ENCODE measurements at places on chromosomes 6 and 20.

DNA sequence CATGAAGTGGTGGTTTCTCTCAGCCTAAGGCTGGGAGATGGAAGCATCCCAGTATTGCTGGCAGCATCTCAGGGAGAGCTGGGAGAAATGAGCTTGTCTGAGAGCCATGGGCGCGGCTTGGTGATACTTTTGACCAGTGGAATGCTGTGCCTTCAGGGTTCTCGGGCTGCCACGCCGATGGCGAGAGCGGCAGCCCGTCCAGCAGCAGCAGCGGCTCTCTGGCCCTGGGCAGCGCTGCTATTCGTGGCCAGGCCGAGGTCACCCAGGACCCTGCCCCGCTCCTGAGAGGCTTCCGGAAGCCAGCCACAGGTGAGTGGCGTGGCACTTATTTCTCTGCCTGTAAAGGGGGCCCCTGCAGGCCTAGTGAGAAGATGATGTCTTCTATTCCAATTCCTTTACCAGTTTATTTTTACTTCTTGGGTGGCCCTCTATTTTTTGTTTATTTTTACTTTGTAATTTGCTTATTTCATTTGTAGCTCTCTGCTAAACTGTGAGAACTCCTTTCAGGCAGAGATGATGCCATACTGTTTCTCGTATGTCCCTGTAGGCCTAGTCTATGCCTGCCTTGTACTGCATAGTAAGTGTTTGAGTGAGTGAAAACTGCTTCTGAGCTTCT is 71.7 kb downstream of the ASXL1 start:
- no peak for DNase-seq

- DNase-seq, result no peak
Observed at GRCh38 chr6:155235087-155235486, 28.7 kb upstream of the CLDN20 start.

- DNase-seq, result no peak
Observed at GRCh38 chr6:115712291-115712961, 348.3 kb downstream of the FRK start.

- no peak for DNase-seq
Observed at GRCh38 chr20:47297746-47298145, 58.8 kb downstream of the ZMYND8 start.

DNA sequence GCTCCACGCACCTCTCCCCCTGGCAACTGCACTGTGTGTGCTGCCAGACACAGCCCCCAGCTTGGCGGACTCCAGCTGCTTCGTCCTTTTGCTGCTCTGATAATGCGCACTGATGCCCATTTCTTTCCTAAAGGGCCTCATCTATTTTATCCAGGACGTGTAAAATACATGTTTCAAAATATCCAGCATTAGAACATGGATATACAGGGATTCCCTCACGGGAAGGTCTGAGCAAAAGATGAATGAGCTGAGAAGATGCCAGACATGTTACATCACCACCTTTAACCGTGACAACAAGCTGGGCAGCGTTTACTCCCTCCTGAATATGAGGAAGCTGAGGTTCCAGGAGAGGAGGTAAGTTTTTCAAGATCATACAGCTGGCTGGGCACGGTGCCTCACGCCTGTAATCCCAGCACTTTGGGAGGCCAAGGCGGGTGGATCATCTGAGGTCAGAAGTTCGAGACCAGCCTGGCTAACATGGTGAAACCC is 32.8 kb downstream of the TNXB start:
- no peak for DNase-seq

DNA sequence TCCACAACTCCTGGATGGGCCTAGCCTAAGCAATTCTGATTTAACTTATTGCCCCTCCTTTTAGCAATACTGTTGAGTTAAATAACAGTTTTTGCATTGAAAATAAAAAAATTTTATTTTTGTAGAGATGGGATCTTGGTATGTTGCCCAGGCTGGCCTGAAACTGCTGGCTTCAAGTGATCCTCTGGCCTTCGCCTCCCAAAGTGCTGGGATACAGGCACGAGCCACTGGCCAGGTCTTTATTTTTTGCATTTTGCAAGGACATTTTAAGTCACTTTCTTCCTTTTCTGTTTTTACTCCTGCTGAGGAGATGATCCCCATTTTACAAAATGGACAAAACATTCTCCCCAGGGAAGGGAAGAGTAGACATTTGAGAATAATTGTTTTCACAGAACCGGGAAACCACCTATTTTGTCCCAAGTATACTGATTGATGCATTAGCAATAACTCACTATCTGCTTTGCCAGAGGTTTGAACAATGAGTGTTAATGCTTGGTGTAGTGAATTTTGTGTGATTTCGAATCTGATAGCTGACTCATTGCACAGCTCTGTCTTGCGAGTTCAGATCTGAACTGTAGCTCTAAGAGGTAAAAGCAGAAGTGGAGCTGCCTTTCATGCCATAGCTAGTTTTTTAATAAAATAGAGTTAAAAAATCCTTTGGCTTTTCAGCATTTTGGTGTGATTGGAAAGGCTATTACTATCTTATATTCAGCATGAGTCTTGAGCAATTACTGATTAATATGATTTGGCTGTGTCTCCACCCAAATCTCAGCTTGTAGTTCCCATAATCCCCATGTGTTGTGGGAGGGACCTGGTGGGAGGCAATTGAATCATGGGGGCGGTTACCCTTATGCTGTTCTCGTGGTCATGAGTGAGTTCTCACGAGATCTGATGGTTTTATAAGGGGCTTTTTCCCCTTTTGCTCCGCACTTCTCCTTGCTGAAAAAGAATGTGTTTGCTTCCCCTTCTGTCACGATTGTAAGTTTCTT is 20.9 kb downstream of the IGF2R start:
- DNase-seq, result no peak

GRCh38 chr6:2109796-2110195 is 135.6 kb downstream of the GMDS start:
- peak; percentile 91 for DNase-seq

DNA sequence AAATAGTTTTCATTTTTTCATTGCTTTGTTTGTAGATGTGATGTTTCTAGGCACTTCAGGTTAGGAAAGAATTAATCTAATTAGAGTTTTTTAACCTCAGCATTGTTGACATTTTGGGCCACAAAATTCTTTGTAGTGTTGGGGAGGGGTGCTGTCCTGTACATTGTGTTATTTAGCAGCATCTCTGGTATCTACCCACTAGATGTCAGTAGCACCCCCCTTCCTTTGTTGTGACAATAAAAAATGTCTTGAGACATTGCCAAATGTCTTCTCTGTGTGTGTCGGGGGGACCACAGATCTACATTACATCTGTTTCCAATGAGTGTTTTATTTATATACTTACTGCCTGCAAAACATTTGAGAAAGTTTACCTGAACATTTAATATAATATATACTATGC is 45.6 kb downstream of the EYA4 start:
- peak; percentile 9 for DNase-seq

DNA sequence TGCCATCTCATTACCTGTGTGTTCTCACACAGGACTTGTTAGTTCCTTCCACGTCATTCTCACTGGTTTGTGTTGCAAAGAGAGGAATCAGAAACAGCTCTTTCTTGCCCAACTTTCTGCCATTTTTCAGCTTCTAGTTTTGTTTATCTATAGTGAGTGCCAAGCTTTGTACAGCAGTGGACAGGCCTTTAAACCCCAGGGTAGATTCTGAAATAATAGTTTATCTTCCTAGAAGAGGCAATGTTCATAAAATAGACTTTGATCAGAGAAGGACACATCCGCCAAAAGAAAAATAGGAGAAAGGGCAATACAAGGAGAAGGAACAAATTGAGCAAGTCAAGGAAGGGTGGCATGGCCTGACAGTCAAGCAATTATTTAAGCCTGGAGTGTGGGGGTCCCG is 17.7 kb upstream of the TMEM30A start:
- no peak for DNase-seq

DNA sequence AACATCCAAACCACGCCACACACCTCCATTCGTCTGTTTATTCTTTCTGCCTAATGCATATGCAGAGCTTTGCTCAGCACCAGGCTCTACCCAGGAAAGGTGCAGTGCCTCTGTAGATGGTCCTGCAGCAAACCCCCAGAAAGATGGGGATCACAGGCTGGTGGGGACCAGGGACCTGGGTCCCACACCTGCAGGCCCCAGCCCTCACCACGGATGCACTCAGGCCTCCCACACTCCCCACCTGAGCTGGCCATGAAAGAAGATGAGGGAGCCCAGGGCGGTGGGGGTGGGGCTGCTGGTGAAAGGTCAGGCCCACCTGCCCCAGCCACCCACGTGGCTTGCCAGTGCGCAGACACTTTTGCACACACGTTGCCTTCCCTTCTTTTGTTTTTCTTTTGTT is 217.7 kb downstream of the TAF4 start:
- no peak for DNase-seq

GRCh38 chr6:112384511-112384910 is 37.4 kb downstream of the RFPL4B start:
- DNase-seq, result no peak

- no peak for DNase-seq
Observed at GRCh38 chr20:45959956-45960630, 11.9 kb downstream of the ZNF335 start.

DNA sequence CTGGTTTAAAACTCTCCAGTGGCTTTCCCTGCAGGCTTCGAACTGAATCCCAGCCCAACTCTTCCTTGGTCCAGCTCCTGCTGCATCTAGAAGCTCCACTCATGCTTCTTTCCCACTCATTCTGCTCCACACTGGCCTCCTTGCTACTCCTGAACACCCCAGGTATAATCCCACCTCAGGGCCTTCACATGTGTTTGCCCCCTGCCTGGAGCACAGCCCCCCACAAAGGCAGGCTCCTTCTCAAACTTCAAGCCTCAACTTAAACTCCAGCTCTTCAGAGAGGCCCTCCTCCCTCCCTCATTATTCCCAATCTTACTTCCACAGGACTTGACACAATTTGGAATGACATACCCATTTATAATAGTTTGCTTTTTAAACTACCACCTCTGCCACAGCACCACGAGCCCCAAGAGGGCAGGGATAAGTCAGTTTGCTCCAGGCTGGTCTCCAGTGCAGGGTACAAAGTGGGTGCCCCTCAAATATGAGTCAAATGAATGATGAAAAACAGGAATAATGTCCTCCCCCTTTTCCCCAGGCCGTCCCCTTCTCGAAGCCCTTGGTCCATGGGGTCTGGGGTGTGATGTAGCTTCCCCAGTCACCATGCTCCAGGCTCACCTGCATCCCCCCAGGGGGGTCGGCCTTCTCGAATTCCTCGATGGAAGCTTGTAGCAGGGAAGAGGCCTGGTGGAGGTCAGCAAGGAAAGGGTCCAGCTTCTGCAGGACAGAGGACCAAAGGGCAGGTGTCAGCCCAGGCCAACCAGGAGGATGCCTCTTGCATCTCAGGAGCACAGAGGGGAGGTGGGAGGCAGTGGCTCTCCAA is 37.4 kb downstream of the KIAA1755 start:
- DNase-seq, result no peak

- no peak for DNase-seq
Observed at GRCh38 chr6:41370488-41371111, 35.2 kb downstream of the NCR2 start.

DNA sequence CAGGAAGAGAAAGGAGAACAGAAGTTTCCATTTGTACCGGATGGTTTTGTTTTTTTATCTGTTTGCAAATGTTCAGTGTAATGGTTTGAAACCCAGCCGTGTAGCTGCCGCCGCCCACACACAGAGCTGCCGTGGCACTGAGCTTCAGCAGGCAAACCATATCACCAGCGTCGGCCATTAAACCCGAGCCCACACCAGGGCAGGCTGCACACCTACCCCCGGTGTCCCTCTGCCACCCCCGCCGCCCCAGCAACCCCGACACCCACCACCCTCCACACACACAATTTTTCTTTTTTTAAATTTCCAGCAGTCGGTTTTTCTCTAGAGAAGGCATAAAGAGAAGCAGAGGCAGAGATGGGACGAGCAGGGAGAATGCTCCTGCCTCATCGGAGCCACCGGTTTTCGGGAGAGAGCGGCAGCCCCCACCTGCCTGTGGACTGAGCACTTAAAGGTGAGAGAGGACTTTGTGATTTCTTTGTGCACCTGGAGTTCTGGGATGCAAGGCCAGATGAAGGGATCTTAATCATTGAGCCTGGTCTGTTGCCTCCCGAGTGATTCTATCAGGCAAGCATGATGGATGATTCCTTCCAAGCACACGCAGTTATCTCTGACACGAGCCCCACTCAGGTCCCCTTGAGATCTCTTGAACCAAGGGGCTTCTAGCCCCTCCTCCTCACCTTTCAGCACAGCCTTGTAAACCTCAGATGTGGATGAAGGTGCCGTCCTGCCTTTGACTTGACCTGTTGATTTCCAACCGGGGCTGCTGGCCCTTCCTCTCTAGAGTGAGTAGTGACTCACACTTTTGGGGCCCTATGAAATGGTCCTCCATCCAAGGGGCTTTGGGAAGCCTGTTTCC is 17.5 kb upstream of the ZNF831 start:
- DNase-seq, result no peak

DNA sequence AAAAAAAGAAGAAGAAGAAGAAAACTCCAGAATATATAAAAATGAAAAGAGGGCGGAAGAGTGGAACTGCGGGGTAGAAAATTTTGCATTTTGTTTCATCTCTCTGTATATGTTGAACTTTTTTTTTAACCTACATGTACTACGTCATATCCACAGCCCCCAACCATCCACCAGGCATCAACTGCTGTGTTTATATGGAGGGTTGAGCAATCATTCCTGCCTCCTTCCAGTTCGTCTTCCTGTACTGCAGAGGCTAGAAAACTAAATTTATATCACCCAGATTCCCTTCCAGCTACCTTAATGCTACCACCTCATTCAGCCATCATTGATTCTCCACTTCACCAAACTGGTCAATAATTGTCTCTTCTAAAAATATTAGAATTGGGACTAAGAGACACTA is 9.5 kb upstream of the SIGLEC1 start:
- no peak for DNase-seq

- no peak for DNase-seq
Observed at GRCh38 chr6:69819138-69819537, 22.3 kb upstream of the LMBRD1 start.

DNA sequence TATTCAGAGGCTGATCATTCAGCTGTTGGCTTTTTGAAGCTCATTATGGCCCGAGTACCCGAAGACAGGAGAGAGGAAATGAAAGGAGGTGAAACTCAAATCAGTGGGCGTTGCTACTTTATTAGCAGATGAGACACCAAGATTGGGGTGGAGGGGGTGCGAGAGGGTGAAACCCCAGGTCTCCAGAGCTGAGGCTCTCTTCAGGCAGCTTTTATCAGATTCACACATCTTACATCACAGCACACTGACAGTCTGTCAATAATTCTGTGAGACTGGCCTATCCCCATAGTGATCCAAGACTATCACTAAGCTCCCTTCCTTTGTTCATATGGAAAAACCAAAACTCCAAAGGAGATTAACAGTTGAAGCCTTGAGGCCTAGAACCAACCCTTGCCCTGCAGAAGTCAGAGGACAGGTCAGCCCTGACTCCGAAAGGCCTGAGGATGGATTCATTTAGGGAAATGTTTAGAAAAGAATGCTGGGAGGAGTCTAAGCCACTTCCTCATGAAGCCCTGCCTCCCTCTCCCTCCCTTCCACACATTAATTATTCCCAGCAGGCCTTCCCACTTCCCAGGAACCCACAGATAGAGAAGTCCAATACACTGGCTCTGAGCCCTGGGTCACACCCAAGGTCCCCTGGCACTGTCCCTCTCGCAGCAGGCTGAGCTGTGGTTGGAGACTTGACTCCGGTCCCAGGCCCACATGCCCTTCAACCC is 23.2 kb downstream of the TRERF1 start:
- no peak for DNase-seq

Measured in NCI-H82 (cell line).